ENCODE measurements at places on chromosomes 5 and 9.

GRCh38 chr9:127273326-127273725 lies 8.8 kb downstream of the GARNL3 start:
- no peak for DNase-seq

DNA sequence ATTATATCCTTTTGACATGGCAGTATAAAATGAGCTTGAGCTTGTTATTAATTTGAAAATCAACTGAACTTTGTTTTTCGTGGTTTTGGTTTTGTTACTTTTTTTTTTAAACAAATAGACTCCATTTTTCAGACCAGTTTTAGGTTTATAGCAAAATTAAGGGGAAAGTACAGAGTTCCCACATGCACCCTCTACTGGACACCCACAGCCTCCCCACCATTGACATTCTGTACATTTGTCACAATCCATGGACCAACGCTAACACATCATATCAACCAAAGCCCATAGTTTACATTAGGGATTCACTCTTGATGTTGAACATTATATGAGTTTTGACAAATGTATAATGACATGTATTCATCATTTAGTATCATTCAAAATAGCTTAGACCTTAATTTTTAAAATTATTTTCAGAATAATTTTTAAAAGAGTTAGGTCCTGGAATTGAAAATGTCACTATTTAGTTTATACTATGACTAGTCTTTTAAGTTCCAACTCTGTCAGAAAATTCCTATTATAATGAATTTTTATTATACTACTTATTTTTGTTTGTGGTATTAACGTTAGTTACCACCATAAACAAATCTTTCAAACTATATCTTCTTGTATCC lies 35.3 kb upstream of the JMY start:
- DNase-seq: no peak

DNA sequence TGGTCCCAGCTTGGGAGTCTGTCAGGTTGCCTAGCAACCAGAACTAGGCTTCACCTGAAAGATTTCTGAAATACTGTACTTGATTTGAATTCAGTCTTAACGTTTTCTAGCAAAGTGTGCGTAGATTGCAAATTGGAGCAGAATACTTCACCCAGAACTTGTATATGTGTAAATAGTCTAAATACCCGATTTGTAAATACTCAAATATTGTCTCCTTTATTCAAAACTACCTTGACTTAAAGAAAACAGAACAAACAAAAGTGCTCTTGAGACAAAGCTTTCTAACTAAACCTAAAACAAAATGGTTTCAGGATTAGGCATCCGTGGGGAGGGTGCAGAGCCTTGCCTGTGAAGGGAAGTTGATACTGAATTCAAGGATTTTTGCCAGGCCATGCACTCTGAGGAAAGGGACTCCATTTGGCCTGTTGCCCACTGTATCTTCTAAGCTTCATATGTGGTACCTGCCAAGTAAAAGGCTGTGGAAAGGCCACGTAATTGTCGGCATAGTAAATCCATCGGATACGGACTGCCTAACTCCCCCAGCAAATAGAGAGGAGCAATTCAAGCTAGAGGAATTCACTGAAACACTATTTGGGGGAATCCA lies 744 bp upstream of the HMGCS1 start:
- no peak for DNase-seq

- peak; percentile 96 for DNase-seq
Measured at GRCh38 chr5:140174465-140175366, at the start of gene CYSTM1. Gene CYSTM1 (plus strand): TSS chr5:140175188. CDS start chr5:140194466, 19,278 bp downstream.

- no peak for DNase-seq
Measured at GRCh38 chr5:151023651-151024050, 3.3 kb downstream of the GPX3 start.

GRCh38 chr5:23717486-23717885 lies 210.1 kb downstream of the PRDM9 start:
- DNase-seq: no peak

DNA sequence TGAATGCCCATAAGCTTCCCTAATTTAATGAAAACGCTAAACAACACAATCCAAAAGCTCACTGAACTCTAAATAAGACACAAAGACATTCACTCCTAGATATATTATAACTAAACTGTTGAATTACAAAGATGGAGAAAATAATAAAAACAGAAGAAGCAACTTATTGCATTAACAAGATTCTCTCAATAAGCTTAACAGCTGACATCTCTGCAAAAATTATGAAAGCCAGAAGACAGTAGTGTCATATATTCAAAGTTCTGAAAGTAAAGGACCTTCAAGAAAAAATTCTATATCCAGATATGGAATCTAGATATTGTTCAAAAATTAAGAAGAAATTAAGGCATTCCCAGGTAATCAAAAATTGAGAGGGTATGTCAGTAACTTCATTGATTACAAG lies 957.8 kb upstream of the TYRP1 start:
- DNase-seq: no peak

DNA sequence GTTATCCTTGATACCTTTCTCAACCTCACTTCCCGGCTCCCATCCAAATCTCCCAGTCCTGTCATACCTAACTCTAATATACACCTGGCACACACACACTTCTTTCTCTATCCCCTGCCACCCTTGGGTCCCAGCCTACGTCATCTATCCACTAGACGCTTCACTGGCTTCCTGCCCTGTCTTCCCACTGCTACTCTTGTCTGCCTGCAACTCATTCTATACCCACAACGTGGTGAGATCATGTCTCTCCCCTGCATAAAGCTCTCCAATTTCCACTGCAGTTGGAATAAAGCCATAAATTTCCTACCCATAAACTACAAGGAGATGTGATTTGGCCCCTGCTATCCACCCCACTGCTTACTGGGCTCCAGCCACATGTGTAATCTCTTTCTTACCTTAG lies 93.5 kb downstream of the JMY start:
- DNase-seq: no peak

GRCh38 chr5:74538206-74538661 lies 102.3 kb downstream of the ENC1 start:
- no peak for DNase-seq

DNA sequence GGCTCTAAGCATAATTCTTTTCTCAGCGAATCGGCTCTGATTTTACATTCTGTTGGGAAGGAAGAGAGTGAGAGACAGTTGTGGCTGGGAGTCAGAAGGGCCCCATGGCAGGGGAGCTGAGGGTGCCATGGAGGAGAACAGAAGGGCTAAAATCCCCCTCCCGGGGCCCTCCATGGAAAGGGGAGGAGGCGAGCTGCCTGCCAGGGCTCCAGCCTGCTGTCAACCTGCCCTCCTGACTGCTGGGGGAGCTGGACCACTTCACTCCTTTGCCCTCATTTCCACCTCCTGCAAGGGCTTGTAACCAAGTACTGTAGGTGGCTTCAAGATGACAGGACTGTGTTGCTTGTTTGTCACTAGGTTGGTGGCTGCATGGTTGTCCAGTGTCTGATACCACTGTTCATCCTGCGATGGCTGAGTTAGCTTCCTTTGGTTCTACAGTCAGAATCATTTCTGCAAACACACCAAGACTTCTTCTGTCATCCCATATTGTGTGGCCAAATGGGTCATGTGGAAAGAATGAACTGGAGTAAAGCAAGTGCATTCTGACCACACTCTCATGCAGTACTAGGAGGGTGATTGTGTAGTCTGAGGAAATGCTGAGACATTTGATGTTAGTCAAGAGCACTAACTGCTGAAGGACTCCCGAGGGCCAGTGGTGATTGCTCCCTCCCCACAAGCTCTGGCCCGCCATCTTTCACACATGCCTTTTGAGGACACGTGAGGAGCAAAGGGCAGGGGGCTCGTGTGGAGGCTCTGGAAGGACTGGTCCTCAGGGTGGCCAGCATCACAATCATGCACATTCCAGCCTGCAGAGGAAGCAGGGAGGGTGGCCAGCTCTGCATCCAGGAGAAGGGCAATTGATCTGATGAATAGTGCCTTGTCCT lies 307.2 kb downstream of the GADD45G start:
- DNase-seq: no peak

- DNase-seq: no peak
Measured at GRCh38 chr5:115843444-115844130, 1.9 kb downstream of the AP3S1 start.

- DNase-seq: no peak
Measured at GRCh38 chr5:173717959-173718358, 101.5 kb upstream of the BOD1 start.

DNA sequence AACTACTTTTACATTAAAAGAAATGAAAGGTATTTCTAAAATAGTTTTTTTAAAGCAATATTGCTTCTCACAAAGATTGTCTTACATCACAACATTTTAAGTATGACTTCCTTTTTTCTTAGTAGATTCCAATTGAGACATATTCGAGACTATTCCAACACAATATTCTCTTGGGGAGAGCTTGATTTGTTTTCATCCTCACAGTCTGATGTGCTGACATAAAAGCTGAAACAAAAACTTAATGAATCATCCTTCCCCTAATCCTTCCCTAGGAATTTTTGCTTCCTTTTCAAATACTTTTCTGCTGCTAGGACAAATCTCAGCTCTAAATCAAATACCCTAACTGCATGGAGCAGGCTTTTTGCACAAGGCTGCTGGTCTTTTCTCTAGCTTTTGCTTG lies 245.8 kb upstream of the MAP3K1 start:
- DNase-seq: no peak

DNA sequence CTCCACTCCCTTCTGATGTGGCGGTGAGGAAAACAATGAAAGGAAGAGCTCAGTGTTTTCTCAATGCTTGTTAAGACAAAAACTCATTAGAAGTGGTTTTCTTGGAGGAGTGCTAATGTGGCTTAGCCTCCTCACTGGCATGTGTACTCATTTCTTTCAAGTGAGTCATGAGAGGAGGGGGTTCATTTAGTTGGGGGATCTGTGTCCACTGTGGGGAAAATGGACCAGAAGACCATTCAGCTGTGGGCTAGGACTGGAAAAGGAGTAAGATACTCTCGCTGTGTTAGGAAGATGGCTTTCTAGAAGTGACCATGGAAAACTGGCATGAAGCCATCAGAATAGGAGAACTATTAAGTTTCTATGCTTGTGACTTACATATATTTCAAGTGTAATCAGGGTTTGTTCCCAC lies 23.5 kb downstream of the KLF9 start:
- no peak for DNase-seq

GRCh38 chr5:114185274-114185673 lies 176.6 kb upstream of the KCNN2 start:
- no peak for DNase-seq

GRCh38 chr5:146130440-146131045 lies 25.2 kb upstream of the PLAC8L1 start:
- DNase-seq: no peak

GRCh38 chr9:2764353-2764752 lies 47.0 kb downstream of the KCNV2 start:
- DNase-seq: no peak

DNA sequence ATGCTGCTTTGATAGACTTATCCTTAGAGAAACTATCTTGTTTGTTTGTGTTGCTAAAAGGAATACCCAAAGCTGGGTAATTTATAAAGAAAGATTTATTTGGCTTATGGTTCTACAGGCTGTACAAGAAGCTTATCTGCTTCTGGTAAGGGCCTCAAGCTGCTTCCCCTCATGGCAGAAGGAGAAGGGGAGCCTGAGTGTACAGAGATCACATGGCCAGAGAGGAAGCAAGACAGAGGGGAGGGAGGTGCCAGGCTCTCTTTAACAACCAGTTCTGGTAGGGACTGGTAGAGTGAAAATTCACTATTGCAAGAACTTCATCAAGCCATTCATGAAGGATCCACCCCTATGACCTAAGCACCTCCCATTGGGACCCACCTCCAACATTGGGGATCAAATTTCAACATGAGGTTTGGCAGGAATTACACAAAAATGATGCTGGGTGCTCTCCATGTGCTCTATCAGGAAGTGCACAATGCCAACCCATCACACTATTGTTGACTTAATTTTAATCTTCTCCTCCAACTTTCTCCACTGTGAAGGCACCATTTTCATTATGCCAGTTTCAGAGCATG lies 115.1 kb upstream of the SHB start:
- DNase-seq: no peak

DNA sequence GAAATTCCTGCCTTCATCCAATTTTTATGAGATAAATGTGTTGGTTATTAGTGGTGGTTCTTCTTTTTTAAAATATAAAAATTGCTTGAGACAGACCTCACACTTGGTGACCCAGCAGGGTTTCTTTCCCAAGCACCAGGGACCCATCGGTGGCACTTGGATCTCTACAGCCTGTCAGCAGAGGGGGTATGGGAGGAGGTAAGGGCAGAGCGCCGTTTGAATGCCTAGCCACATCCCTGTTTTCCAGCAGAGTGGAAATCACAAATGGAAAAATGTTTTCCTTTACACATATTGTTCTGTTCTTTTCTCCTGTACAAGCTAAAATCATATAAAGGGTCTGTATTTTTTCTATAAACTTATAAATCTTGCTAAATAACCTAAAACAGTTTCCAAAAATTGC lies 248.0 kb downstream of the NR3C1 start:
- no peak for DNase-seq

- no peak for DNase-seq
Measured at GRCh38 chr9:13118313-13118712, 161.2 kb downstream of the MPDZ start.

- DNase-seq: no peak
Measured at GRCh38 chr9:90423661-90424193, 218.9 kb downstream of the DIRAS2 start.

DNA sequence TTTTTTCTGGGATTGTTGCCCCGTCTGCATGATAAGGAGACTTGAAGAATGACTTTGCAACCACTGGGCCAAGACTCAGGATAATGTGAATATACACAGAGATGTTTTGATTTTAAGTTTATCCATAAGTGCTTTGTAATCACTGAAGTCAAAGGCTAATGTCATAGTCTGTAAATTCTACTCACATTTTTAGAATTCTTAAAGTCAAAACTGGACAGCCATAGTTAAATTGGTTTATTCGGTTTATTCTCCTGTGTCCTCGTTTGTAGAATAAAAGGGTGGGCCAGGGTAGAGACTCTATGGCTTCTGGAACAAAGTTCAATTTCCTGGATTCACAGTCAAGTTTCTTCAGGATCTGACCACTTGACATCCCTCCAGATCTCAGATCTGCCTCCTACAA lies 327.7 kb upstream of the TNC start:
- DNase-seq: no peak

DNA sequence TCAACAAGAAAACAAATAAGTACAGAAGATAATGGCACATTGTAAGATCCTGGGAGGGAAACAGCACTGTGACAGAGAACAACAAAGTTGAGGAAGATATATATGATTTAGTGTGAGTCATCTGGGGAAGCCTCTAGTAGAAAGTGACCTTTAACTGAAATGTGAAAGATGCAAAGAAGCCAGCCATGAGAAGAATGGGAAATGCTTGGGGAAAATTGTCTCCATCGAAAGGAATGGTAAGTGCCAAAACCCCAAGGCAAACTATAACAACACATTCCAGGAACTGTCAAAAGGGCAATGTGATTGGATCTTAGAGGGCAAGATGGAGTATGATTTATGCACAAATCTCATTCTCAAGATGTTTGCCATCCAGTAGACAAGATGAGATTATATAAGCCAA lies 537.8 kb upstream of the BRINP1 start:
- no peak for DNase-seq

DNA sequence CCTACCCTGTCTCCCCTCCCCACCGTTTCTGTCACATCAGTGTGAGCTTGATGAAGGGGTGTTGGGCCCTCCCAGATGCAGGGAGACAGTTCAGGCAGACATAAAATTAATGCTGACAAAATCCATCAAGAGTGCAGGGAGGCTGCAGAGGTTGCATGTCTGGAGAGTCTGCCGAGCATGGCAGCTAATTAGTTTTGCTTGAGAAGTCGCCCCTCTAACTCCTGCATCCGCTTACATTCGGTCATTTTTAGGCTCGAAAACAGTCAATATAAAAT lies 44.9 kb downstream of the GALNT12 start:
- no peak for DNase-seq
